NCI-H748 treated with DMSO at 0.1 percent for 48 hours (cell line): ENCODE measurements at places on chromosomes 5 and 9.

- no peak for DNase-seq
Measured at GRCh38 chr5:21681911-21682310, 1171.2 kb downstream of the CDH12 start.

GRCh38 chr5:74632947-74633356, 7.6 kb downstream of the ENC1 start:
- DNase-seq, result no peak

DNA sequence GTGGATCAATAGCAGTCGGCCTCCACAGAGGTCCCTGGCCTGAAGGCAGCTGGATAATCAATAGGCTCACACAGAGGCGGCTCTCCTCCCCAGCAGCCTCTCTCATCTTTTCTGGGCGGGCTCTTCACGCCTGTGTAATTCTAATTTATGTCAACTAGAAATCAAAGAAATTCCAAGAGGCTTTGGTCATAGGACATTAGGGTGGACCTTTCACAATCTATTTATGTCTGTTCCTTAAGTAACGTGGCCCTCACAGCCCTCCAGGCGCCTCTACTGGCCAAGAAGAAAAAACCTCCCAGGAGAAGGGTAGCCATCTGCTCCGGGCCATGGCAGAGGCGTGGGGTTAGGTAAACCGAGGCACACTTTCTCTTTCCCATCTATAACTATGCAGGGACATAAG, 205.1 kb upstream of the EFNA5 start:
- no peak for DNase-seq

DNA sequence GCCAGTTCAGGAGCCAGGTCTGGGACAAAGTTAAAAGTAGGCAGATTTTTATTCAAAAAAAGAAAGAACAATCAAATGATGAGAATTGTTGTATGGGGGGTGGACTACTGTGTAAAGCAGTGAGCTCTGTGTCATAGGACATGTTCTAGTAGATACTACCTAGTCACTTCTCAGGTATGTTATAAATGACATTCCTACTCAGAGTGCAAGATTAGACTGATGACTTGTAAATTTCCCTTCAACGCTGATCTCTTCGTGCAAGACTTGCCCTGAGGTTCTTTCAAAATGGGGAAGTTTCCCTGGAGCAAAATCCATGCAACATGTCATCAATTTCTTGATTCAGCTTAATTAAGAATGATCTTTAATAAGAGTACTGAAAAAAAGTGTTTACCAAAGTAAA, 175.1 kb downstream of the RORB start:
- no peak for DNase-seq

DNA sequence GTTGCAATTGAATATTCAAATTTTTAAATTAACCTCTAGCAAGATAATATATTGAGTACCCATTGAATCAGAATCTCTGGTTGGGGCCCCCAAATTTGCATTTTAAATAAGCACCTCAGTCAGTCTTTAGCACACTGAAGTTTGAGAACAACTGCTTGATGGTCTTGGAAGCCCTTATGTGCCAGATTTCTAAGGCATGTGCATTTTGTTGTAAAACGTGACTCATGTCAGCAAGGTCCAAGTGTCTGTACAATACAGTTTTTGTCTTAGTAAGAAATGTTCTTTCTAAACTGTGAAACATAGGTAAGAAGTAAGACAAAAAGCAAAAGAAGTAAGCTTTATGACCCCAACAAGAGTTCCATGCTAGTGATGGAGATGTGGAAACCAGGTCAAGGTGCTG, 59.1 kb upstream of the PHF2 start:
- no peak for DNase-seq

DNA sequence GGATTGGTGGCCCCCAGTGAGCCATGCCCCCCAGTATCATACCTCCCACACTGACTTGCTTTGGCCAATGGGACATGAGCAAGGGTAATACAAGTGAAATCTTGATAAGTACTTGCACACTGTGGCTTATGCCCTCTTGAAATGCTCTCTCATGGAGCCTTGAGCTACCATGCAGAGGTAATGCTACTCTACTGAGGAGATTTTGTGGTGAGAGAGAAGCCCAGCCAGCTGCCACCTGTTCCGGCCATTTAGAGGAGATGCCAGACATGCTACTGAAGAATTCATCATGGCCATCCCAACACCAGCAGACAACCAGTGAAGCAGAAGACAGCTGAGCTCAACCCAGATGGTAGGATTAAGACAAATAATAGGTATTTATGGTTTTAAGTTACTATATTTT, 299.5 kb downstream of the MEF2C start:
- DNase-seq, result no peak

DNA sequence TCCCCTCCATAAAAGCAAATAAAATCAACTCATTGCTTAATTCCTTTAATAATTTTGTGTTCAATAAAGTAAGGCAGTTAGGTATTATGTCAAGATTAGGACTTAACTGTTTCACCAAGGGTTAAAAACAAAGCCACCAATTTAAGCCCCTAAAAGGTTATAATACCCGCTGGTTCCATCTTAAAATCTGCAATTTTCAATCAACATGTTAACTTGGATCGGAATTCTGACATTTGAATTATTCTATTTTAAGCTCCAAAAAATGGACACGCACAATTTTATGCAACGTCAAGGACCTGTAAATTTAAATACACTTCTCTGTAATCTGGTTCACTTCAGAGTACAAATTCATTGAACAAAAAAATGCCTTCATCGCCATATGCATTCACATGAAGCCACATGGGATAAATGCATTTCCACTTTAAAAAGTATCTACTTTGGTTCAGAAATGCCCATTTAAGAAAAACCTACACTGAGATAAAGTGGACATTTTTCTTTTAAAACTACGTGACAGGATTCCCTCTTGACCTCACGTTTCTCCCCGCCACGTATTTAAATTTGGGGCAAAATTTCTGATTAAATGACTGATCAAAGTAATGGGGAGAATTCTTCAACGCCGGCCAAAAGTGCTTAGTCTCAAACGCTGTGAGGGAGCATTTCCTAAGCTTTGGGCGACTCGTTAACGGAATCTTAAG, 721 bp downstream of the GIN1 start:
- DNase-seq, result no peak

DNA sequence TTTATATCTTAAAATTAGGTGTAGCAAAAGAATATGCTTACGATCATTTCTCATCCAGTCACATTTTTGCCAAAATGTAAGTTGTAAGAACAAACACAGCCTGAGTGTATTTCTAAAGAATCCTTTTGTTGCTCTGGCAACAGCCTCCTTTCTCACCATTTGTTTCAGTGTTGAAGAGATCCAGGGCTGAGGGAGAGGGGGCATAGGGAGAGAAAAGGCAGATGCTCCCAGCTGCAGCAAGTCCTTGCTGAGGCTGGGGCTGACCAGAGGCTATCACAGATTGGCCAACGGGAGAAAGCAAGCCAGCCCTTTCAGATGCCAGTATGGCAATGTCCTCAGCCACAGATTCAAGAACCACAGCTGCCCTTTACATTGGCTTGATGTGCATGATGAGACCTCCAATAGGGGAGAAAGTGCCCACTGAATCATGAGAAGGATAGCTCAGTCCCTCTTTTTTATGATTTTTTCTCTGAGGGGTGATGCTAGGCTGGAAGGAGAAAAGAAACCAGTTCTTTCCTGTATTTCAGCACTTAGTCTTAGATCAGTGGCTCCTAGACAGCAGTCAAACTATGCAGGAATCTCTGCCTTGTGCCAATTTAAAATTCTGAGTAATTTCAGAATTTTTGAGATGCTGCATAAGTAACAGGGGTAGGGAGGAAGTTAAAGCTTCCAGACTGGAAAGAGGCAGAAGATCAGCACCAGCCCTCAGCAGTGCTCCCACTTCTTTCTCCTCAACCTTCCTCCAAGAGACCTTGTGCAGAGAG, 142.1 kb downstream of the LHFPL2 start:
- DNase-seq, result no peak

- no peak for DNase-seq
Measured at GRCh38 chr9:136514022-136514714, 31.3 kb upstream of the SEC16A start.
